ENCODE measurements at places on chromosomes 2 and 18.

- DNase-seq, result no peak
These were observed 276.8 kb upstream of the POU3F3 start for GRCh38 chr2:104577143-104577542.

- DNase-seq, result no peak
These were observed 723.3 kb downstream of the TSN start for GRCh38 chr2:122478771-122479170.

DNA sequence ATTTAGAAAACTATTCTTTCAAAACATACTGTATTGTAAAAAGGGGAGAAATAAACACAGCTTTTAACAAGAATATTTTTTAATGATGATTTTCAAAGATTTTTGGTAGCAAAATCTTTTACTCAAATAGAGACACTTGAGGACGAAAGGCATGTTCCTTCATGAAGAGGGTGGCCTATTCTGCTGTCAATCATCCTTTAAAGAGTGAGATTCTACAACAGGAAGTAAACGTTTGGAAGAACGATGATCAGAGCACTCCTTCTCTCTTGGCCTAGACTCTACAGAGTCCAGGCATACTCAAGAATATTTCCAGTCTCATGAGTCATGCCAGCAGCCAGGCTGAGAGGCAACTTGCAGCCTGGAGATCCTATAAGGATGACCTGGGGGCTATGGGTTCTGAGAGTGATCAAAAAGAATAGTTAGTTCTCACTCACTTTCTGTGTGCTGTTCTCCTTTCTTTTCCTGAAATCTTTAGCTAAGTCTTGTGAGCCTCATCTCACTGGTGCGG is 62.4 kb upstream of the TCF4 start:
- no peak for DNase-seq

GRCh38 chr2:5236249-5236648 is 455.9 kb upstream of the SOX11 start:
- no peak for DNase-seq

- peak; percentile 27 for DNase-seq
These were observed 139.6 kb upstream of the PELI1 start for GRCh38 chr2:64283641-64284361.

GRCh38 chr2:48873666-48874065 is 118.1 kb upstream of the LHCGR start:
- no peak for DNase-seq
